C1 segment of cervical spinal cord (tissue), 14 donors: ENCODE measurements at places on chromosomes 16 and 17.

DNA sequence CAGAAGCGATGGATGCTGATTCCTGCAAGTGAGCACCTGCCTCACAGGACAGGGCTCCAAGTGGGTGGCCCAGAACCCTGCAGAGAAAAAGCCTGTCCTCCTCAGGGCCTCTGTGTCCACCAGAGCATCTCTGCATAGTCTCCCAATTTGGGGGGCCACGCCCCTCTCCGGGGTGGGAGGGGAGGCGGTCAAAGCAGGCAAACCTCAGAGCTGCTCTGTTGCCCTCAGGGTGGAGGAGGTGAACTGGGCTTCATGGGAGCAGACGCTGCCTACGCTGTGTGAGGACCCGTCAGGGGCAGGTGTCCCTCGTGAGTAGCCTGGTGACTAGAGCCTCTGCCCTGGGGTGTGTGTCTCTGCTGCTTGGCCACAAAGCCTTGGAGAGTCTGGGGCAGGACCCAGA, 19.3 kb downstream of the TRPV2 start:
- DNase-seq = no peak

DNA sequence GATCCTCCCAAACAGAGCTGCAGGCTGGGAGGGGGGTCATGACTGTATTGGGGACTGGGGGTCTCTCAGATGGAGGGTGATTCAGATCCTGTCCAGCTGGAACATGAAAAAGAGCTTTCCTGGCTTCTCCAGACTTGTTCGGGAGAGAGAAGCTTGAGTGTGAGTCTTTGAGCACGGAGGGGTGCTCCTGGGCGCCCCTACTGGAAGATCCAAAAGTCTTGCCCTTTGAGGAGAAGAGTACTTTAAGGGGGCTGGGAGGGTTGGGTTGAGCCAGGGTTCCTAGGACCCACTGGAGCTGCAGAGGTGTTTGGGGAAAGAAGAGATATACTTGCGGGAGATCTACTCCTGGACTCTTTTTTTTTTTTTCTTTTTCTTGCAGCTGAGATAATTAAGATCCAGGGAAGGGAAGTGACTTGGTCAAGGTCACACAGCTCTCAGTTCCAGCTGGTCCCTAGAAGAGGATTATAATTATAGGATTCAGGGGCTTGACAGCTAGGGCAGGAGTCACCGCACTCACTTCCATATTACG, 8.4 kb downstream of the RARA start:
- DNase-seq = no peak

DNA sequence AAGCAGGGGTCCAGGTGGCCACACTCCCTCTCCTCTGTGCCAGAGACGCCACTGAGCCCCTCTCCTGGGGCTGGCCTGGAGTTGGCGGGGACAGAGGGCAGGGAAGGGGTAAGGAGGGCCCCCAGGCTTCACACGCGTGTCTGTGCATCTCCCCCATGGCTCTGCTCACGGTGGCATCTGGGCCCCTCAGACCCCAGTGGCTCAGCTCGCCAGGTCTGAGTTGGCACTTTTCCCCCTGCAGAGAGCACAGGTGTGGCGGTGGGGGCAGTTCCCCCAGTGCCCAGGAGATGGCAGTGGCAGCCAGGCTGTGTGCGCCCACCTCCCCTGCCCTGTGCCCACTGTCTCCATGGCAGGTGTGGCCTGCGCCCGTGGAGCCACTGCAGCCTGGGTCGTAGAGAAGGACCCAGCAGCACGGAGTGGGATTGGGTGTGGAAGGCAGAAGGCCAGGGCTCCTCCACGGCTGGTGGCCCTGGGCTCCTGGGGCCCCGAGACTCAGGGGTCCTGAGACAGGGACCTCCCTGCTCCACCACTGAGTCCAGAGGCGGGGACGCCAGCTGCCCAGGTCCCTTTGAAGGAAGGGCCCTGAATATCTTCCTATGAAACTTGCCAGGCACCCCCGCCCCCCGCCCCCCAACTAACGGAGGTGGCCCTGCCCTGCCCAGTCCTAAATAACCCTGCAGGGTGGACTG, 4.3 kb upstream of the APRT start:
- peak; percentile 17 for DNase-seq

DNA sequence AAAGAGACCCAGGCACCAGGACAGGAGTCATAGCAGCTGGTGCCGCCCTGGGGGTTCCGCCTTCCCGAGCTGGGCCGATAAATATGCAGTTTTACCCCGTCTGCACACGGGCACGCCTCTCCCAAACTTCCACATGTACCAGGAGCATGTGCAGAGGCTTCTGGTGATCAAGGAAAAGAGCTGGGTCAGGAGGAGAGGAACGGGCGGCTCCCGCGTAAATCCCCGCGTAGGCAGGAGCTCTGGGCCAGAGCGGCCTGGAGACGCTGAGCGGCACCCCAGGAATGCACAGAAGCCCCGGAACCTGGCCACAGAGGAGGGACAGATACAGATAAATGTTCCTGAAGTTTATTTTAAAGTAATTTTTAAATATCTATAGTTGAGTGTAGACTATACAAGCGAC, 46.6 kb upstream of the METRNL start:
- no peak for DNase-seq

DNA sequence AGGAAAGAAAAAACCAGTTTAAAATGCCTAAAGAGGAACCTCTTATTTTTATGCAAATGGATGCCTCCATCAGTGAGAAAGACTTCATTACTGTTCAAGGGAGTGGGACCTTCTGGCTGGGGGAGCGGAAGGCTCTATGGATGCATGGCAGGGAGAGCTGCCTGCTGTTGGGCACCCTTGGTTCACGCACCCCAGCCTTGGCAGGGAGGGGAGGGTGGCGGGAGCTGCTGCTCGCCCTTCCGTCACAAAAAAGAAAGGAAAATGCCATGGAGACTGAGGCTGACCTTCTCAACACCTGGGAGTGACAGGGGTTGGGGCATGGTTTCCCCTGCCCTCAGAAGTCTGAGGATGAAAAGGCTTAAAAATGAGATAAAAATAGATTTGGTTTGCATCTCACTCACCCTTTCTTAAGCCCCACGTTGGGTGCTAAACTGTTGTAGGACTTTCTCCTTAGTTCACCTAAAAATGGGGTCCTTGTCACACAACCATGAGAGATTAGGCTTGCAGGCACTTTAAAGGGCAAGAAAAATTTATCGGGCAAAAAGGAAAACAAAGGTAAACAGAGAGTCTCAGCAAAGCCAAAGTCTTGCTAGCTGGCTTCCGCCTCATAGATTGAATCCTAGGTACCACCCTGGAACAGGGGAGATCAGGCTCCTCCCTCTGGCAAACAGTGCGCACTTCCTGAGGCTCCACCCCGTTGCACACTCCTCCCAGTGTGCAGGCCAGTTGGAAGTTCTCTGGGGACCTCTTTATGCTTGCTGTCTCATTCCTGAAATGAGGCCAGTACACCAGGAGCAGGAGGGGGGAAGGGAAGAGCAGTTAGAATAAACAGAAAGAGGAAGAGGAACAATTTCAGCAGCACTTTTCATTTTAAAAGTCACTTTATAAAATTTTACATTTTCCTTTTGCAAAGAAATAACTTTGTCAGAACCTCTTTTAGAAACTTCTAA, 31.6 kb downstream of the PHKB start:
- no peak for DNase-seq

- DNase-seq = no peak
Measured at GRCh38 chr17:35119370-35120165, at the start of gene RAD51D. Gene RAD51D, minus strand, starts transcription at chr17:35119860. Its CDS starts 247 bp downstream, at chr17:35119613.

- DNase-seq = no peak
Measured at GRCh38 chr16:68037841-68038597, 14.9 kb downstream of the DUS2 start.
